ENCODE measurements at places on chromosomes 11 and 22.

- no peak for DNase-seq
Observed at GRCh38 chr11:36088266-36088972, 144.6 kb downstream of the LDLRAD3 start.

DNA sequence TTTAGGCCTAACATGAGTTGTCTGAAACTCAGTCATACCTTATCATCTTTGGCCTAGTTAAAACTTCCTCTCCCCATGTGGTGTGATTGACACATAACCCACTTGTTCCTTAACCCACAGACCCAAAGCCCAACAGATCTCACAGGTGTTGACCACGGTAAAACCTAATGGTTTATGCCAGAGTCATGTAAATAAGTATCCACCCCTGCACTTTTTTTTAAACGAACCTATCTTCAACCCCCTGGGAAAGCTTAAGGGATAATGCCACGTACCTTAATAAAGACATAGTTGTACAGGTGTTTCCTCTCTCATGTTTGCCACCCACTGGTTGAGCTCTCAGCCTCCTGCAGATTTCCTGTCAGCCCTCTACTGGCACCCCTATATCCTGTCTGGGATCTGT lies 709.3 kb upstream of the CCDC179 start:
- DNase-seq: no peak

DNA sequence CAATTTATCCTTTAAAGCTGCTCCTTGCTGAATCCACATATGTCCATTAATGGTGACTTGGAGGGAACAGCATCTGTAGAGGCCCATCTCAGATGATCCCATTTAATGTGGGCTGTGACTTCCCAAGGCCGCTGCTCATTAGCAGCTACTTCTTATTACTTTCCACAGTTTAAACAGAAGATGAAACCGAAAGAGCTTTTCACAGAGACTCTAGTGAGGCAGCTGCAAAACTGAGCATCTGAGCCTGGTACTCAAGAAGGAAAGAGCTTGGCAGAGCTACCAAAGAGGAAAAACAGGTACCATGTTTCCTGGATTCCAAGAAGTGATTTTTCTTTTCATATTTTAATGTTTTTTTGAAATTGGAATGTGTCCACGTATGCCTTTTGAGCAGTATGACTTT lies 110.5 kb upstream of the NARS2 start:
- no peak for DNase-seq

GRCh38 chr11:47899801-47900200 lies 51.7 kb upstream of the NUP160 start:
- no peak for DNase-seq

GRCh38 chr11:17767301-17767885 lies 32.8 kb downstream of the KCNC1 start:
- no peak for DNase-seq
